Mammary epithelial cell (primary cell): ENCODE measurements at places on chromosomes 4 and X.

DNA sequence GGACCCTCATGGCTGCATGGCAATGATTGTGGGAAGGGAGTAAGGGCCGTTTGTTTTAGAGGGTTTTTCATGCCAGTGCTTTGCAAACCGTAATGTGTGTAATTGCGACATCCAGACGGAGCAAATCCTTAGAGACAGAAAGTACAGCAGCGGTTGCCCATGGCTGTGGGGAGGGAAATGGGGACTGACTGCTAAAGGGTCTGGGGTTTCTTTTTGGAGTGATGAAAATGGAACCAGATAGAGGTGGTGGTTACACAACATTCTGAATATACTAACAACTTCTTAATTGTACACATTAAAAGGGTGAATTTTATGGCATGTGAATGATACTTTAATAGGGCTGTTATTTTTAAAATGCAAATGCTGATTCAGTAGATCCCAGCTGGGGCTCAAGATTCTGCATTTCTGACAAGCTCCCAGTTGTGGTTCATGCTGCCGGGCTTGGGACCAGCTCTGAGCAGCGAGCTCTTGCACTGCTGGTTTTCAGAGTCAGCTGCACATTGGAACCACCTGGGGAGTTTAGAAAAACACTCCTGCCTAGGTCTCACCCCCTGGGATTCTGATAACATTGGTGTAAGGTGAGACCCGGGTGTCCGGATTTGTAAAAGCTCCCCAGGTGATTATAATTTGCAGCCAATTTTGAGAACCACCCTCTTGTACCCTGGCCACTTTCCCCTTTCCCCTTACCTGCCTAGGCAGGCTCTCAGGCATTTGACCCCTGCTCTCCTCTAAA, 47.7 kb downstream of the PRPS1 start:
- peak; percentile 30 for DNase-seq

DNA sequence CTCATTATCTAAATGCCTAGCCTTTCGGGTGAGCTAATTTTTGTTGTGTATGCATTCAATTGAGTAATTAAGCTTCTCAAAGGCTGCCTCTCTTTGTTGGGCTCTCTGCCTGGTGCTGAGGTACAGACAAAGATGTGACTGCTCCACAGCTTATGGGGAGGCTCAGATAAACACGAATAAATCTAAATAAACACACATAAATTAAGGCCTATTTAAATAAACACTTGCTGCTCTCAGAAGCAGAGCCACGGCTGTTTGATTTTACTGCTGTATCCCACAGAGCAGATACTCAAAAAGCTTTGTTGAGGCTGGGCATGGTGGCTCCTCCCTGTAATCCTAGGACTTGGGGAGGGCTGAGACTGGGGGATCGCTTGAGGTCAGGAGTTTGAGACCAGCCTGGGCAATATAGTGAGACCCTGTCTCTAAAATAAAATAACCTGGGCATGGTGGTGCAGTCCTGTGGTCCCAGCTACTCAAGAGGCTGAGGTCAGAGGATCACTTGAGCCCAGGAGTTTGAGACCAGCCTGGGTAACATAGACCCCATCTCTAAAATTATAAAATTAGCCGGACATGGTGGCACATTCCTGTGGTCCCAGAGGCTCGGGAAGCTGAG, 8.4 kb upstream of the CD99 start:
- no peak for DNase-seq

DNA sequence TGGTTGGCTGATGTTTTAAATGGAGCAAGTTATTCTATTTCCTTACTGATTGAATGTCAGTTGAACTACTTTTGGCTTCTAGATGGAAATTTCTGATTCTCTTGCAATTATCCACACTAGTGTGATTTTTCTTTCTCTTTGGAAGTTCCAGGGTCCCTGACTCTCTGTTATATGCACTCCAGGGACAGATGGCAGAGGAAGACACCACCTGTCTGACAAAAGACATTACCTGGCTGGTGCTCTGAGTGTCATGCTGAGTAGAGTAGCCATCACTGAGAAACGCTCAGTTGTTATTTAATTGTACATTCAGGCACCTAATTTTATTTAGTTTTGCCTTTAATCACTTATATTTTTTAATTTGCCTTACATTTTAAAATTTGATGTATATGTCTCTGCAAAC, 105.4 kb upstream of the TLL1 start:
- no peak for DNase-seq

- no peak for DNase-seq
These were observed 357.7 kb upstream of the BOD1L1 start for GRCh38 chr4:13984991-13985800.

GRCh38 chrX:119745283-119745848, 13.0 kb upstream of the SOWAHD start:
- DNase-seq: no peak

- DNase-seq: no peak
These were observed 104.5 kb upstream of the LNX1 start for GRCh38 chr4:53695540-53696463.

DNA sequence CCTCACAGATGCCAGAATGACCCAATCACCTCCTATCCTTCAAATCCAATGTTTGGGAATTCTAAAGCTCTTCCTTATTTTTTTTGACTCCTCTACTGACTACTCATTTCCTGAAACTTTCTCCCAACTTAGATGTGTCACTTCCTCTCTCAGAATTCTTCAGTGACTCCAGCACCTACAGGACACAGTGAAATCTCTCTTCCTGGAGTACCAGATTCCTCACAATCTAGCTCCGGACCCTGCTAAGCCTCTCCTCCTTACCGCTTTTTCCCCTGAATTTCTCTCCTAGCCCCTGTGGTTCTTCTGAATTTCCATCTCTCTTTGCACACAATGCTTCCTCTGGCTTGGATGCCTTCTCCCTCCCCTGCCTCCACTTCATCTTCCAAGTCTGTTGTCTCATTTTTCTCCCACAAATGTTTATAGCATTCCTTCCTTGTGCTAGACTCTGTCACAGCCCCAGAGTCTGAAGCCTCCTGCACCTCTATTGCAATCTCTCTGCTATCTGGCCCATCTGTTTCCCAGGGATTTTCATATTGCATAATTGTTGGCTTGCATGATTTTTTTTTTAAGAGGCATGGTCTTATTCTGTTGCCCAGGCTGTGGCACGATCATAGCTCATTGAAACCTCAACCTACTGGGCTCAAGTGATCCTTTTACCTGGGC, 80.1 kb downstream of the ANAPC4 start:
- no peak for DNase-seq

- DNase-seq: no peak
These were observed 28.5 kb downstream of the UTP14A start for GRCh38 chrX:129934461-129934860.

GRCh38 chr4:175369087-175369486, 443.0 kb downstream of the GPM6A start:
- peak; percentile 57 for DNase-seq

- no peak for DNase-seq
These were observed 981.1 kb downstream of the PCDH7 start for GRCh38 chr4:31701256-31701655.

GRCh38 chrX:154012336-154012991, 7.2 kb downstream of the IRAK1 start:
- peak; percentile 74 for DNase-seq
